CD4-positive, CD25-positive, alpha-beta regulatory T cell (primary cell): ENCODE measurements at places on chromosomes 5 and 9. TPM values are rescaled to one million over a fixed set of nuclear protein-coding genes. Genes with fewer than 3 reads are reported as not detected.

DNA sequence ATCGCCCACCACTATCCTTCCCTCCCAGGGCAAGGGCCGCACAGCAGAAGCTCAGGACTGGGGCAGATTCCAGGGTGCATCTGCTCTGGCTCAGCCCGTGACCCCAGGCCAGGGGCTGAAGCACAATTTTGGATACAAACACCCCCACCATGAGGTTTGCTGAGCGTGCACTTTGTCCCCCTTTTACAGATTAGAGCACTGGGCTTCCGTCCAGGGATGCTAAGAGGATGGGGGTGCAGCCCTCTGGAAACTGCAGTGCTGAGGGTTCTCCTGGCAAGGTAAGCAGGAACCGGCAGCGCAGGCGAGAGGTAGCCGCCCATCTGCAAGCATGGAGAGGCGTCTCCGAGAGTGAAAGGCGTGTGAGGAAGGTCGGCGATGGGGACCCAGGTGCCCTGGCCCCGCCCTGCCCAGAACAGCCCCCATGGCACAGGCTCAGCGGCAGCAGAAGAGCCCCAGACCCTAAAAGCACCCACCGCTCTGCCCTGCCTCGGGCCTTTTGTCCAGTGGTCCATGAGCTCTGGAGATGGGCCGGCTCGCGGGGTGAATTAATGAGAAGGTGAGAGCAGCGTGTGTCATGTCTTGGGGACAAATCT lies 54.5 kb upstream of the OLFM1 start:
- no peak for DNase-seq

Gene NRARP
- not detected for polyA plus RNA-seq

DNA sequence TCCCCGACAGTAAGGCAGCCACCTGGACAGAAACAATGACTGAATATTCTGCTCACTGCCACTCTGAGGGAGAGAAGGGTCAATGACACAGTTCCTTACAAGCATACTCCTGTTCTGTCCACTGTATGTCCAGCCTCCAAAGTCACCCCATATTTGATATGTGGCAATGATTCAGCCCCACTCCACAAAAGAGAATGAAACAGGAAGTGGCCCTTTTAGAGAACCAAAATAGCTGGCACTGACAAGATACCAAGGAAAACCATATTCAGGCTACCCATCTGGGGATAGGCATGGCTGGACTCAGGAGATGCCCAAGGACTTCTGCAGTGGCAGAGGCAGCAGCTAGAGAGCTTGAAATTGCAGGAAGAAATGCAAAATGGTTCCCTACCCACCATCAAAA lies 12.8 kb upstream of the GFRA3 start:
- no peak for DNase-seq

Gene STC2
- polyA plus RNA-seq = not detected

Gene PTGR1
- polyA plus RNA-seq = 0.32 TPM

Gene MUSK
- not detected for polyA plus RNA-seq

DNA sequence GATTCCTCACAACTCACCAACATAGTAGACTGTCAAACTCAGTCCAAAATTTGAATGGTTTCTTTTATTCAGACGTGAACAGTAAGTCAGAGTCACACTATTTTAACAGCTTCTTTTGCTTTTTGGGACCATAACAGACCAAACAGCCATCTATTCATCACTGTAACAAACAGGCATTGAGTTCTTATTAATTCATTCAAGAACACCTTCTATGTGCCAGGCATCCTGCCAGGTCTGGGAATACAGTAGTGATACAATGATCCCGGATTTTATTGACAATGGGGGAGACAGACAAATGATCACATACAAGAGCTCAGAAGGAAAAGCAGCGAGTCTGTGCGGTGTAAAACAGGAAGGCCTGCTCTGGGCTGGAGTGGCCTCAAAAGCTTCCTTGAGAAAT lies 153.3 kb upstream of the ERCC6L2 start:
- DNase-seq = no peak

DNA sequence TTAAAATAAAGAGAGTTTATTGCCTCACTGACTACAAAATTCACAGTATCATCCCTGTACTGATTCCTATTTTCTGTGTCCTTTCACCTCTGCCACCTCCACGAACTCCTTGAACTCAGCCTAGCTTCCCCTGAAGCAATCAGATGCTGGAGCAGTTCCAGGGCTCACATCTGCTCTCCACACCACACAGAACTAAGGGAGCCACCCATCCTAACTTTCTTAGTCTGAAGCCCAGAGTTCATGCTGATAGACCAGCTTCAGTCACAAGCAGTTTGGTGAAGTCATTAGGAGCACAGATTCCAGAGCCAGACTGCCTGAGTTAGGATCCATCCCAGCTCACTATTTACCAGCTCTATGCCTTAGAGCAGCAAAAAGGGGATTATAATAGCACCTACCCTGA lies 15.6 kb upstream of the EPB41L4A start:
- DNase-seq = no peak

DNA sequence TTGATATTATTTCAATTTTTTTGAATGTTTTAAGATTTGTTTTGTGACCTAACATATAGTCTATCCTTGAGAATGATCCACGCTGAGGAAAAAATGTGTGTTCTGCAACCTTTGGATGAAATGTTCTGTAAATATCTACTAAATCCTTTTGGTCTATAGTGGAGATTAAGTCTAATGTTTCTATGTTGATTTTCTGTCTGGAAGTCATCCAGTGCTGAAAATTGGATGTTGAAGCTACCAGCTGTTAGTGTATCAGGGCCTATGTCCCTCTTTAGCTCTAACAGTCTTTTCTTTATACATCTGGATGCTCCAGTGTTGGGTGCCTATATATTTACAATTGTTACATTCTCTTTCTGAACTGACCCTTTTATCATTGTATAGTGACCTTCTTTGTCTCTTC lies 422.3 kb downstream of the TMEM232 start:
- no peak for DNase-seq

- DNase-seq = no peak
Measured at GRCh38 chr9:34556949-34557348, 32.6 kb downstream of the CNTFR start.

GRCh38 chr9:135990468-135991429 lies 29.6 kb upstream of the UBAC1 start:
- DNase-seq = peak; percentile 42

- no peak for DNase-seq
Measured at GRCh38 chr5:152736906-152737305, 331.8 kb upstream of the NMUR2 start.

DNA sequence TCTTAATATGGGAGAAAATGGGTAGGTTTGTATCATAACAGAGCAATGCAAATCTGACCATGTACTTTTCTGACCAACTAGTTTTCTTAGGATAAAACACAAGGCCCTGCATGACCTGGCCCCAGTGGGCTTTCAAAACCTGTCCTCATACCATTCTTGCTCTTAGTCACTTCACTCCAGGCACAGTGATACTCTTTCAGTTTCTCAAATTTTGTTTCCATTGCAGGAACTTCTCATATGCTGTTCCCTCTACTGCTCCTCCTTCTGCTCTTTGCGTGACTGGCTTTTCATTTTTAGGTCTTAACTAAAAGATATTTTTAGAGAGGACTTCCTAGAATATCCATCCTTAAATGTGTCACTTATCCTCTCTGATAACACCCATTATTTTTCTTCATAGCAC lies 112.4 kb downstream of the INIP start:
- DNase-seq = no peak

GRCh38 chr5:145981589-145982571 lies 45.5 kb downstream of the SH3RF2 start:
- DNase-seq = no peak

DNA sequence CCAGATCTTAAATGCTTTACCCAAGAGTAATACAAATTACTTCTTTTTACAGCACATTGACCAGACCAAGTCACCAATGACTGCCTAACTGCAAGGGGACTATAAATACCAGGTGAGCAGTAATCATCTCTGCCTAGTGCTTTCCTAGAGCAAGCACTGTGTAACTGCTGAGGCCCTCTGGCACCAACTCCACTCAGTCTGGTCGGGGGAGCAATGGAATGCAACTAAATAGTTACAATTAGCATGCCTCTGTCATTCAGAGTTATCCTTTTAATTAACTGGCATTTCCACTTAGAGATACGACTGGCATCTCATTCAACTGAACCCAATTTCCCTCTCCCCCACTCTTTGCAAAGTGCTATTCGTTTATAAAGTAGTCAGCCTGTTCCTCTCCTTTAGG lies 1309.1 kb upstream of the DMAC1 start:
- no peak for DNase-seq

DNA sequence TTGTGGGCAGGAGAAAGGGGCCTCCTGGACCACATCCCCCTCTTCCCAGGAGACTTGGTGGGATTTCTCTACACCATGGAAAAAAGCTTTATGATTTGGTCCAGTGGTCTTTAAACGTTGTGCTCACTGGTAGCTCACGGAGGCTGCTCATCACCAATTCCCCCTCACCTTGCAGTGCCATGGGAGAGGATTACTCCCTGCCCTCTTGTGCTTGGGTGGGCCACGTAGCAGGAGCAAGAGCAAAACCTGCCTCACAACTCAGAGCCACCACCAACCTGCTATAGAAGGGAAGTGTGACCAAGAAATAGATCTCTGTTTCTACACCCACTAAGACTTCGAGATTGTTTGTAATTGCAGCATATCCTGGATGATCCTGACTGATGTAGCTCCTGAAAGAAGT lies 42.2 kb upstream of the N4BP3 start:
- no peak for DNase-seq

DNA sequence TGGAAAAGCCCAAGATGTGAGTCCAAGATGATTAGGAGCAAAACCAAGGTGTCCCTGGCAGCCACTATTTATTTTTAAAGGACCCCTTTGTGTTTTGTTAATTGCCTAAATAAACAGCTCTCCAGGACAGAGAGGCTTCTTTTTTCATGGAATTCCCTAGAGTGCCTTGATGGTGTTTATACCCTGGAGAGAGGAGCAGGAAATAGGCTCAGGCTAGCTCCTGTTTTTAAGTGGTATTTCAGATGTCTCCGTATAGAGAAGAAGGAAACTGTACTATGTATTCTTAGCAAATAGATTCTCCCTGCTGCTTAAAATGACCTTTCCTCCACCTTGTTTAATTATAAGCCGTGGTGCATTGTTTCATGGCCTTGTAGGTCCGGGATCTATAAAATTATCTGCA lies 292.4 kb downstream of the CD180 start:
- DNase-seq = no peak

- DNase-seq = no peak
Measured at GRCh38 chr5:37603072-37603471, 224.0 kb downstream of the WDR70 start.

- DNase-seq = no peak
Measured at GRCh38 chr9:137543237-137543963, 6.8 kb downstream of the PNPLA7 start.

DNA sequence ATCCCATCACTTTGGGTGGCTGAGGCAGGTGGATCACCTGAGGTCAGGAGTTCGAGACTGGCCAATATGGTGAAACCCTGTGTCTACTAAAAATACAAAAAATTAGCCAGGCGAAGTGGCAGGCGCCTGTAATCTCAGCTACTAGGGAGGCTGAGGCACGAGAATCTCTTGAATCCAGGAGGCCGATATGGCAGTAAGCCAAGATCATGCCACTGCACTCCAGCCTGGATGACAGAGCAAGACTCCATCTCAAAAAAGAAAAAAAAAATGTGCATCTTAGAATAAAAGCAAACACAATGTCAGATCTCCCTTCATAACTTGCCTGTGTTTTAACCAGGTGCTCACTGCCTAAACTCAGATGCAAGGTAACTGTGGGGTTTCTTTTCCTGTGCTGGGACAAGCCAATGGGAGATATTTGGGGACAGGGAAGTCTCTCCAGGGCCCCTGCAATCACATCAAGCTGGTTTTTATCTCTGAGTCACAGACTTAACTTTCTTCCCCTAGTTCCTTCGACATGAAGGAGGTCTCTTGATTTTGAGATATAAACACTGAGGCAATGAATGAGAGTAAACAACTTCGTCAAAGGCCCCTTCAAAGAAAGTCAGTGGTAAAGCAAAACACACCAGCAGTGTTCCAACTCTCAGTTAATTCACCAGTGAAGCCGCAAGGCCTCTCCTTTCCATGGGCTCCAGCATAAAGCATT lies 99.1 kb downstream of the SNX18 start:
- DNase-seq = no peak

- DNase-seq = no peak
Measured at GRCh38 chr5:1131191-1131621, 19.3 kb upstream of the SLC12A7 start.

GRCh38 chr9:35976726-35977125 lies 18.8 kb upstream of the OR2S2 start:
- no peak for DNase-seq

Gene CDH9
- polyA plus RNA-seq = not detected

Gene AFF4
- polyA plus RNA-seq = 13.5 TPM

Gene IGIP
- 0.28 TPM for polyA plus RNA-seq

GRCh38 chr9:69218166-69218565 lies 44.1 kb downstream of the TJP2 start:
- DNase-seq = no peak

Gene RANBP3L
- polyA plus RNA-seq = not detected

GRCh38 chr5:172802567-172803176 lies 31.4 kb upstream of the ERGIC1 start:
- DNase-seq = no peak

GRCh38 chr5:98872674-98873073 lies 56.1 kb downstream of the CHD1 start:
- DNase-seq = no peak

Gene PLK2
- polyA plus RNA-seq = not detected

DNA sequence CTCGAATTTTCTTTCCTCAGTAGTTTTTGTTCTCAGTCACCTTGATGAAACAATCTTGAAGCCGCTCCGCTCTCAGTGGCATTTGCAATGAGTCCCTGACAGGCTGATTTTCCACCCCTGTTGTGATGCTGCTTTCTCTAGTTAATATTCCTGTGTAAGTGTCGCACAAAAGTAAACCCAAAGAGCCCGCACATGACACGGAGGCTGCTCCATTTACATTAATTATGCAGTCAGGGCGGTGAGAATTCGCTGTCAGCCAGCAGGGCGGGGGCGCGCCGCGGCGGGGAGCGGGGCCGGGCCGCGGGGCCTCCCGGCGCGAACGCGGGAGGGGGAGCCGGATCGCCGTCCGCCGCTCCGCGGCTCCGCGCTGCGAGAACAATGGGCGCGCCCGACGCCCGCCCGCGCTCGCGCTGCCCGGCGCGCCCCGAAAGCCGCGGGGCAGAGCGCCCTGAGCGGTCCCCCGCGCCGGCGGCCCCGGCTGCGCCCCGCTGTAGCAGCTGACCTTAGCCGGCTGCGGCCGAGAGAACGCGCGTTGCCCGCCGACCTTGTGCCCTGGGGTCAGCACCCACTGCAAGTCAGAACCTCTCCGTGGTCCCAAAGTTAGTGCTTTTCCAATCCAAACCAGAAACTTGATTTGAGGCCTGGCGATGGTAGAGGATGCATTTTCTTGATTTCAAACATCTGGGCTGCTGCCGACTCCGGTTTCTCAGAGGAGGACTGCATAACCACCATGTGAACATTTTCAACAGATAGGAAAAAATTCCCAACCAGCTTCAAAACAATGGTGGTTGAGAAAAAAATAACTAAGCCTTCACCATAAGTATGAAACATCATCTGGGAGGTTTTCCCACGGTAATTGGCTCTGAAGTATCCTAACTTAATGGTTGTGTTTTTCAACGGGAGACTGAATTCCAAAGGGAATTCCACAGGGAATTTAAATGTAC lies 142.6 kb downstream of the PBX3 start:
- DNase-seq = peak; percentile 32

GRCh38 chr5:61623401-61624069 lies 291.5 kb downstream of the ZSWIM6 start:
- DNase-seq = no peak

Gene APBA1
- polyA plus RNA-seq = not detected

GRCh38 chr5:98763001-98763630 lies 10.3 kb upstream of the RGMB start:
- DNase-seq = no peak

Gene TEX48
- polyA plus RNA-seq = not detected

- no peak for DNase-seq
Measured at GRCh38 chr5:174355208-174355612, 309.7 kb downstream of the NSG2 start.
